Stimulated activated CD8-positive, alpha-beta memory T cell treated with anti-CD3 and anti-CD28 coated beads, Interleukin-15, amount 100 ng/mL, for 24 hours (primary cell): ENCODE measurements at places on chromosomes 12 and 14.

DNA sequence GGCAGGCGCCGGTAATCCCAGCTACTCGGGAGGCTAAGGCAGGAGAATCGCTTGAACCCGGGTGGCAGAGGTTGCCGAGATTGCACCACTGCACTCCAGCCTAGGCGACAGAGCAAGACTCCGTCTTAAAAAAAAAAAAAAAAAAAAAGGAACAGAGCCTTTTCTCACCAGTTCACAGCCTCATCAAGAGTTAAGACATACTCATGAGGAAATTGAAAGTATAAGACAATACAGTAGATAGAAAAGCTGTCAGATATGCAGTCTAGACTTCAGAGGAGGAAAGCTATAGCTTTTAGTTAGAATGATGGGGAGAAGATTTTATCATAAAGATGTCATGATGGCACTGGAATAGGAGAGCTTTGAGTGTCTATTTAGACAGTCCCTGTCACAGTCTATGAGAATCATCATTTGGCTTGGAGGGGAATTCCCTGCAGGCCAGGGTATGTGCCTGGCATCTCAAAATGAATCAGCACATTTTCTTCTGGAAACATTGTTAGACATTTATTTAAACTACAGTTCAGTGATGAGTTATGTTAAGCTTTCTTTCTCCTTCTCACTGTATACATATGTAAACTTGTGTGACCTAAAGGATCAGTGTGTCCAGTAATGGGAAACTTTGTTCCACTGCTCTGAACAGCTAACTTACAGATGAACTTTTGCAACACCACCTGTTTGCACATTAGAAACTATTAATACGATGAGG is 2.9 kb upstream of the RAB35 start:
- no peak for DNase-seq

- DNase-seq, result no peak
Observed at GRCh38 chr14:90531497-90531896, 134.7 kb downstream of the CALM1 start.

DNA sequence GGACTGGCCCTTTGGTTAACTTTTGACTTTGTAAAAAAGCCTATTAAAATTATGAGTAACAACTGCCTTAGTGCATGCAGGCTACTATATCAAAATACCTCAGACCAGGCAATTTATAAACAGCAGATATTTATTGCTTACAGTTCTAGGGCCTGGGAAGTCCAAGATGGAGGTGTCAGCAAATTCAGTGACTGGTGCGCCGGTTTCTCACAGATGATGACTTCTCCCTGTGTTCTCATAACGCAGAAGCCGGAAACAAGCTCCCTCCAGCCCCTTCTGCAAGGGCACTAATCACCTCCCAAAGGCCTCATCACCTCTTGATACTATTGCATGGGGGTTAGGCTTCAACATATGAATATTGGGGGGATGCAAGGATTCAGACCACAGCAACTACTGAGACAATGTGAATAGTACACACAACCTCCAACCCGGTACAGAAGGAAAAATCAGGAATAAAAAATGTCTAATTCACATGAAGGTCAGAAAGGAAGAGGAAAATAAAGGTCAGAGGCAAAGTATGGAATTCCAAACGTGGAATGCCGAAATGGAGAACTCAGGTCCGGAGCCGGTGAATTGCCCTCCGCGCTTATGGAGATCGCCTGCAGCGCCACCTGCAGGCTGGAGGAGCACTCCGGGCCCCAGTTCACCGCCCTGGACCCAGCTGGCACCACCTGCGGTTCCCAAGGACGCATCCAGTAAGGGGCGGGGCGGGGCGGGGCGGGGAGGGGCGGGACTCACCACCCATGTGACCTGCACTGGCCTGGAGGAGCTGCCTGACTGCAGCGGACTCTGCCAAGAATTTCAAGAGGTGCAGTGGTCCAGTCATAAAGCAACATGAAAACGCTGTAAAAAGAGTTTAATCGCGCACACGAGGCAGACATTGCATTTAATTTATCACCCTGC is 203.4 kb downstream of the KIF26A start:
- no peak for DNase-seq

DNA sequence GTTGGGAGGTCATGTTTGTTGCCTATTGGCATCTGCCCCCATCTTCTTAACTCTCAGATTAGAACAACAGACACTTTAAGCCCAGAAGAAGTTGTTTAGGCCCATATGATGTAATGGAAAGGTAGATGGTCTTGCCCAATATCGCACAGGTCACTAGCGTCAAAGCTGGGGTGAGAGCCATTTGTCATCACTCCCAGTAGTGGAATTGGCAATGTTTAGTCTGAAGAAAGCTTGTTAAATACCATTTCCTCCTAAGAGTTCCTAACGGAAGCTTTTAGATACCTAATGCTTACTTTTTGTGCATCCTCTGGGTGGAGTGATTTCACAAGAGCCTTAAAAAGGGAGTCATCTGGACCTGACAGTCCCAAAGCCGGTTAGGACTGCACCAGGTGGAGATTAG is 125.4 kb downstream of the DACT1 start:
- DNase-seq, result no peak

- DNase-seq, result no peak
Observed at GRCh38 chr12:23948291-23948690, 1.2 kb downstream of the SOX5 start.

GRCh38 chr12:27864521-27864920 is 84.5 kb upstream of the MANSC4 start:
- no peak for DNase-seq

GRCh38 chr12:77742631-77743030 is 88.1 kb upstream of the NAV3 start:
- DNase-seq, result no peak

DNA sequence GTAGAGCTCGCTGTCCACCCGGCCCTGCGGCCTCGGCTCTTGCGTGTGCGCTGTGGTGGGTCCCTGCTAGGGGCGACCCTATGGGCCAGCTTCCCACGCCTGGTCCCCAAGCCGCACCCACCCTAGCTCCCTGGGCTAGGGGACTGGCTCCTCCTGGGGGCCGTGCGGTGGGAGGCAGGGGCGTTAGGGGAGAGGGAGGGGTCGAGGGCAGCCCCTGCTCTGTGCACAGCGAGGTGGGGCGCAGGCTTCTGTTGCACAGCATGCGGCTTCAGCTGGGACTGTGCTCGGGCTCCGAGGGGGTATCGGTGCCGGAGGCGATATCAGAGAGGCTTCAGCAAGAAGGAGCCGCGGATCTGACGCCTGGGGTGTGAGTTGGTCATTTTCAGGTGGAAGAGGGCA is 86.1 kb downstream of the ALG10 start:
- no peak for DNase-seq

GRCh38 chr12:127893895-127894609 is 372.9 kb upstream of the TMEM132C start:
- DNase-seq, result no peak

DNA sequence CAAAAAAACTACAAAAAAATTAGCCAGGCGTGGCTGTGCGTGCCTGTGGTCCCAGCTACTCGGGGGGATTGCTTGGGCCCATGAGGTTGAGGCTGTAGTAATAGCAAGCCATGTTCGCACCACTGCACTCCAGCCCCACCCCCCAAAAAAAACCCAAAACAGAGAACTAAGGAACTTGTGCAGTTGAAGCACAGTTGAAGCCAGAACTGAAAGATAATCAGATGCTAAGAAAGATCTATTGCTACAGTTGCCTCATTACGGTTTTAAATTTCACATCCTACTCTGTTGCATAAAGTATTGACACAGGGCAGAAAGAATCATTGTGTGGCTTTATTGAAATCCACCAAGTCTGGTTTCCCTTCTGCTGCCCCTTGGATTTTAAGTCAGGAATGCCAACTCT is 3.8 kb downstream of the CS start:
- no peak for DNase-seq

- DNase-seq, result no peak
Observed at GRCh38 chr12:122062832-122063693, 15.5 kb upstream of the MLXIP start.

DNA sequence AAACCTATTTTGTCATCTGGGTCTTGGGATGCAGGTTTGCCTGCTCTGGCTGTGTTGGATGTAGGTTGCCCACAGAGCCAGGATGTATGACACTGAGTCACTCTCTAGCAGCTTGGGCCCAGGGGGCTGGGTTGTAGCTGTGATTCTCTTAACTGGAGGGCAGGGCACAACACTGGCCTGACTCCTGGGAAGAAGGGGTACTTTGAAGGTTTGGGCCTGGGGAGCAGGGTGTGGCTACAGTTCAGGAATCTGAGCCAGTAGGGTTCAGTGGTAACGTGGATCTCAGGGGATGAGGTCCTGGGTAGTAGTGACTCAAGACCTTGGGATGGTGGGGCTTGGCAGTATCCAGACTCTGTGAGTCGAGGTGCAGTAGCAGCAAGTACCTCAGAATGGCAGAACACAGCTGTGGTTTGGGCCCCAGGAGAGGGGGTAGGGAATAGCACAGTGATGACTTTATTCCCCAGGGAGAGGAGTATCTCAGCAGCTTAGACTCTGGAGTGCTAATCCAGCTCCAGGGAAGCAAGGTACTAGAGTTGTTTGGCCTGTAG is 25.7 kb downstream of the TBC1D15 start:
- DNase-seq, result no peak

DNA sequence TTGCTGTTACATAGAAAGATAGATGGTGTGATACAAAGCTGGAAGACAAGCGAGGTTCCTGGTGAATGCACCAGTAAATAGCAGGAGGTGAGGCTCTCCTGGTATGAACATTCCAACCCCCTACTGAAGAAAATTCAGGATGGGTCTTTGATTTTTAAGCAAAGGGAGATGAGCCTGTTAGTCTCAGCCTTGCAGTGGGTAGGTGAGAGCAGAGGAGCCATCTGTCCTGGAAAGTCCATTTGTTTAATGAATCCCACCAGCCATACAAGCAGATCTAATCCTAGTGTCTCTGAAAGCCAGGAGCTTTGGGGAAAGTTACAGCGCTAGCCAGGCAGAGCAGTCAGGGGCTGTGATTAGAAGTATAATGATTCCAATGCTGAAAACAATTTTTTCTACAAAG is 234.8 kb upstream of the FOXN3 start:
- DNase-seq, result no peak

DNA sequence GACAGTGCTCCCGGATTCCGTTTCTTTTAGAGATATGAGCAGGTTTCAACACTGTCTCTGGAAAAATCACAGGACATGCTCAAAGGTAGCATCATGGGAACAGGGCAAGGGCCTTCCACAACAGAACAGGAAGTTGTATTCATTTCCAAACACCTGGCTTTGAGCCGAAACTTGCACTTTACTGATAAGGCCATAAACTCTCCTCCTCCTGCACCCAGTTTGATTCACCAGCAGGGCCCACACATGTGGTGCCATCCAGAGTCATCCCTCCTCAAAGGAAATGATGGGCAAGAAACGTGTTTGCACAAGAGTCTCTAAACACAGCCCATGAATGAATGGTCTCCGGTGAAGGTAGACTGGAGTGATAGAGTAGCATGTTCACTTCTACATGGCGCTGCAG is 268.4 kb upstream of the FKBP4 start:
- no peak for DNase-seq

DNA sequence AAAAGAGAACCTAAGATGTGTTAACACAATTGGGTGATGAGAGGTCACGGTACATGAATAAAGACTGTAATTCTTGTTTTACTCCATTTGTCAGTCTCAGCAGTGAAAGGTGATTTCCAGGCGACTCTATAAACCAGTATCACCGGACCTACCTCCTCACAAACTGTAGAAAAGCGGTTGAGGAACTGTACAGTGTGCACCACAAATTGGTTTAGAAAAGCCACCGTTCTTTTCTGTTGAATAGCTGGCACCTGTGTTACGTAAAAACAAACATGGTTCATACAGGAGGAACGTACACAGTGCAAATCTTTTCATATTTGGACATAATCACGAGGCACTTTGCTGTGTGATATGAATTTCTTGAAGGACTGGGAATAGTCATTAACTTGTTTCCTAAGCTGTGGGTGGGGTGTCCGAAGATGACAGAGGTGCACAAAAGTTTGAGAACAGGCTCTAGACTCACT is 663 bp downstream of the WASHC3 start:
- DNase-seq, result no peak

- no peak for DNase-seq
Observed at GRCh38 chr12:19244312-19244711, 114.8 kb downstream of the PLEKHA5 start.

DNA sequence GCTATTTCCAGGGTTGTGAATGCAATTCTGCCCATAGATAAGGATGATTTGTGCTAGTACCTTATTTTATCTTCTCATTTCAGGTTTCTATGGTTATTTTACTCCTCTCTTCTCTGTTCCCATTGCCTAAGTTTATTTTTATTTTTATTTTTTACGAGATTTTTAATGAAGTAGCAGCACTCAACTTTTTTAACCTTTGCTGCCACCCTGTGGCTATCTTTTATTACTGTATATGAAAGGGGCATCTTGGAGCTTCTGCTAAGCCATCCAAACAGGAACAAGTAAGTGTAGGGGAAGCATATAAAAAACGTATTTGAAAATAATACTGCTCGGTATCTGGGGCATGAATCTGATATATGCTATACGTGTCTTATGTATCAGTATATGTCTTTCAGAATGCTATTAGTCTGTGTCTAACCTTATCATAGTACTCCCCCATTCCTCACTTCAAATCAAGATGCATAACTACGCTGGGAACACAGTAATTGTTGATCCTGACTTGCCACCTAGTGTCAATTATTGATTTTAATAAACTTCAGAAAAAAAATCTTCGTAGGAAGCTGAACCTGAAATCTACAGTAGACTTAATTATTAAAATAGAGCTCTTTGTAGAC is 60.3 kb downstream of the KLRG1 start:
- DNase-seq, result no peak

GRCh38 chr12:40622246-40622838 is 69.9 kb upstream of the CNTN1 start:
- no peak for DNase-seq

DNA sequence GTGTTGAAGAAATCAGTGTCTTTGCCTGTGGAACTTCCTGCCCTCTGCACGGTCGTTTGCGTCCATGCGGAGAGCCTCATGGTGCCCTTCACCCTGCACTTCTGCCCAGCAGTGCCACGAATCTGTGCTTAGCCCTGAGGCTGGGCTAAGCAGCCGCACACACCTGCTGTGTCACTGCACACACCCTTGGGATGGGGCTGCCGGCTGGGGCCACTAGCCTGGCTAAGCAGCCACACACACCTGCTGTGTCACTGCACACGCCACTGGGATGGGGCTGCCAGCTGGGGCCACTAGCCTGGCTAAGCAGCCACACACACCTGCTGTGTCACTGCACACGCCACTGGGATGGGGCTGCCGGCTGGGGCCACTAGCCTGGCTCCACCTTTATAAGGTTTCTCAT is 188.5 kb downstream of the KIF26A start:
- DNase-seq, result no peak

- no peak for DNase-seq
Observed at GRCh38 chr12:24222968-24223367, 273.5 kb upstream of the SOX5 start.
